ENCODE measurements at places on chromosomes 5 and 9.

DNA sequence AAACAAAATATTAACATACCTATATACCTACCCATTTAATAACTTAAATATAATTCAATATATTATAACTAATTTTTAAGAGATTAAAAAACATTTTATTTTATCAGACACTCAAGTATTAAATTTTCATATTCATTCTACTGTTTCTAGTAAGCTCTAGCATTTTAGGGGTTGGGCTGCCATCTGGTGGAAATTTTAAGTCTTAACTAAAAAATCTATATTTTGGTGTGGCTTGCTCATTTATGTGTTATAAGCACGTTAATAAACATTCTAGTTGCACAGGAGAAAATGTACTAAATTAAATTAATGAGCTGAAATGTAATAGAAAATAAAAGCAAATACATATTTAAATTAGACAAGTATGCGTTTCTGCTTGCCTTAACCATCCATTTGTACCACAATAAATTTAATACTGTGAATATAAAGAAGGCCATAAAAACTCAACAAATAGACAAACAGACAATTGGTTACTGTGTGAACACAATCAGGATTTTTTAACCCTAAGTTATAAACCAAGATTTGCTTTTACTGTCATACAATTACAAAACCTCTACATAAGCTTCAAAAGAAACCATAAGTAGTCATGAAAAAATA, 1728.3 kb upstream of the CDH9 start:
- DNase-seq: peak; percentile 83

- DNase-seq: no peak
Observed at GRCh38 chr5:133439859-133440258, 172.5 kb downstream of the FSTL4 start.

DNA sequence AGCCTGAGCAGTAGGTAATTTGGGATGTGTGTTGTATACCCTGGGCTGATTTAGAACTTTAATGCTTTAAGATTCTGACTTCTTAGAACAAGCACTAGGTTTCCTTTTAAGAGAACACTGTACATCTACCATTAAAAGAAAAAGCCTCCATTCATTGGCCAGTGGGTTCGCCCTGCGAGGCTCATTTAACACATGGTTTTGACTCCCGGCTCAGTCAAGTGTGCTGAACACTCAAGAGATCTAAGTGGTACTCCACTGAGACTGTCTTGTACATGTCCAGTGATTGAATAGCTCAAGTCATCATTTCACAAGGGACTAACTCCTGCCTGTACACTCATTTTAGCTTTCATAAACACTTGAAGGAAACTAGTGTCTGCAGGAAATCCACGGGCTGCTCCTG, 3.9 kb downstream of the FUBP3 start:
- DNase-seq: no peak

GRCh38 chr9:32545884-32546283, 6.2 kb upstream of the SMIM27 start:
- no peak for DNase-seq

DNA sequence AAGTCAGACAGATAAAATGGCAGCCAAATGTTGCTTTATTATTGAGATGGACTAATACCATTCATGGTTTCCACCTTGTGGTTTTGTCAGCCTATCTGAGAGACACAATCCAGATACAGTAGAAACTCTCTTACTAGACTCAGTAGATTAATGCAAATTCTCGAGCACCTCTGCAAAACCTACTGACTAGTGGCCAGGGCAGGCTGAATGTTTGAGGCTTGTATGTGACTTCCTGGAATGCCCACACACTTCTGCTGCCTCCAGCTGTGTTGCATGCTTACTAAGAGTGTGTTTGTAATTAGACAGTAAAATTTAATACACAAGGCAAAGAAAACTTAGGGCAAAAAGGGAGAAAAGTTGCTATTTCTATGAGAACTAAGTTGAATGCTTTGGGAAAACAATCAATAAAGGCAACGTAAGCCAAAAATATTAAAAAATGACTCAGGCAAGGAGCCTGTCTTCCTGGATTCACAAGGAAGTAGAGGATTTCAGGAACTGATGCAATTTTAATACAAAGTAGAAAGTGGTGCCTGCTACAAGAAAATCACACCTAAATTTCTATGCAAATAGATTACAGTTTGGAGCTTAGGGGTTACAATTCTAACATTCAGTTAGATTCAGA, 30.2 kb upstream of the CCNG1 start:
- DNase-seq: no peak

DNA sequence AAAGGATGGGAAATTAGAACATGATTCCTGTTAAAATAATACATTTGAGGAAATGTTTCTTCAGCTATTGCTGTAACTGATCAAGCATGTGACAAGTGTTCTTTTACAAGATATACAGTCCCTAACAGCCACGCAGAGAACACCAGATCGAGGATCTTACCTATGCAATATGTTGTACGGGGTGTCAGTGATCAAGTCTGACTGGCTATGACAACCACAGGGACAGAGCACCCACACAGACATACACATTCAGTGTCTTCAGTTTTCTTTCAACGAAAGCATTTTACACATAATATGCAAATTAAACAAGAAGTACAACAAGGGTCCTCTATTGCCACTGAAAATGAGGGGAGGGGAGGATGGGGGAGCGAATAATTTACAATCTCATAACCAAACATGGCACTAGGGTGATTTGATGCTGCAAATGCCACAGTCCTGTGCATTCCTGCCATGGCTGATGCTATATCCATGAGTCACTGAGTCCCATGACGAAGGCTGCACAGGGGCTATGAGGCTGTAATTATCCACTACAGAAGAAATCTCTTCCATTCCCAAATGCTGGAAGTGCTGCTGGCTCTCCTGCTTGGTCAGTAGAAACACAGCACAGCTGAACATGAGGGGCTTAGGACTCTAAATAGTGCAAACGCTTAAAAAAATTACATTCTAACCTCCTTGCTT, 118.2 kb downstream of the KLHL3 start:
- no peak for DNase-seq

GRCh38 chr5:138543730-138544104, 681 bp upstream of the ETF1 start:
- no peak for DNase-seq

- no peak for DNase-seq
Observed at GRCh38 chr5:35538198-35538931, 79.3 kb upstream of the SPEF2 start.

All from eye (tissue), 1 donor.